ENCODE measurements at places on chromosomes 2 and 18. TPM values are rescaled to one million over a fixed set of nuclear protein-coding genes. Genes with fewer than 3 reads are reported as not detected.
A peak's percentile ranks its signal among the peaks of the same experiment; 100 is the strongest.

Gene PIEZO2
- polyA plus RNA-seq: 25.1 TPM

- peak; percentile 54 for DNase-seq
Measured at GRCh38 chr2:105625632-105626031, 119.1 kb upstream of the NCK2 start.

- DNase-seq: no peak
Measured at GRCh38 chr2:207459990-207460757, 69.6 kb upstream of the CREB1 start.

DNA sequence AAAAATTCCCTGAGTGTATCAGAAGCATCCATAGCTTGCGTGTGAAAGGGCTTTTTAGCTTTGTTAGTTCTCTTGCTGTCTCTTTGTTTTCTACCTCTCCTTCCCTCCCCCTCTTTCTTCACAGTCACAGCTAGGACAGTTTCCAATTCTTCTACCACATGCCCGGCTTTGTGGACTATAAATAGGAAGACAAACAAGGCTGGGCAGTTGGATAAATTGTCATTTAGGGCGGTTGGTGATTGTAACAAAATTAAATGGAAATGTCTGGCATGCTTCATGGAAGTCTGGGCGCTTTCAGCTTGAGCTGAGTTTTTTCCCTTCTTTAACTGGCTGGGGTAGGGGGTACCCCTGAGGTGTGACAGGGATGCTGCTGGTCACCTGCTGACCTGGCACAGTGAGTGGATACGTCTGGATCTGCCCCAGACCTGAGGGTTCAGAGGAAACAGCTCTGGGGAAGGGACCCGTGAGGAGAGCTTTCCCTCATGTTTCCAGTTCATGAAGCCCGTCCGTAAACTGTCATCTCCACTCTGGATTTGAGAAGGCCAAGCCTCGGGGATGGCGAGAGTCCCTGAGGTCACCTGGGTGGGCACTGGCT is 29.0 kb upstream of the GIGYF2 start:
- no peak for DNase-seq

Gene POTEE
- 0.03 TPM for polyA plus RNA-seq

DNA sequence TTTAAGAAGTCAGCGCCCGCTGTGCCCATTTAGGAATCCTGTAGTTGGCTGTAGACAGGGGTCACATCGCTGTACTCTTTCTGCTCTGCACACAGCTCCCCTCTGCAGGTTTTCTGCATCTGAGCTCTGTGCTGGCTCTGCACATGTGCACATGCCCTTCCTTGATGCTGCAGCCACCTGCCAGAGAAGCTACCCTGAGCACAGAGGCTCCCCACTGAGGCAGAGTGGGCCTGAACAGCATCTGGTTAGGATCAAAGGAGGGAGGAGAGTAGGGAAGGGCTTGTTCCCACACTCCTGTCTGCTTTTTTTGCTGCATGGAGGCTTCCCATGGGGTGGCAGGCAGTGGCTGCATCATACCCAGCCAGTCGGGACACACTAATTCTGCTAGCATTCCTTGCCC is 238.9 kb downstream of the FHOD3 start:
- DNase-seq: no peak

GRCh38 chr2:49129034-49129433 is 25.3 kb downstream of the FSHR start:
- no peak for DNase-seq

Gene KCNIP3
- 2.1 TPM for polyA plus RNA-seq

- peak; percentile 61 for DNase-seq
Measured at GRCh38 chr2:222424729-222425671, 657 bp downstream of the SGPP2 start.

DNA sequence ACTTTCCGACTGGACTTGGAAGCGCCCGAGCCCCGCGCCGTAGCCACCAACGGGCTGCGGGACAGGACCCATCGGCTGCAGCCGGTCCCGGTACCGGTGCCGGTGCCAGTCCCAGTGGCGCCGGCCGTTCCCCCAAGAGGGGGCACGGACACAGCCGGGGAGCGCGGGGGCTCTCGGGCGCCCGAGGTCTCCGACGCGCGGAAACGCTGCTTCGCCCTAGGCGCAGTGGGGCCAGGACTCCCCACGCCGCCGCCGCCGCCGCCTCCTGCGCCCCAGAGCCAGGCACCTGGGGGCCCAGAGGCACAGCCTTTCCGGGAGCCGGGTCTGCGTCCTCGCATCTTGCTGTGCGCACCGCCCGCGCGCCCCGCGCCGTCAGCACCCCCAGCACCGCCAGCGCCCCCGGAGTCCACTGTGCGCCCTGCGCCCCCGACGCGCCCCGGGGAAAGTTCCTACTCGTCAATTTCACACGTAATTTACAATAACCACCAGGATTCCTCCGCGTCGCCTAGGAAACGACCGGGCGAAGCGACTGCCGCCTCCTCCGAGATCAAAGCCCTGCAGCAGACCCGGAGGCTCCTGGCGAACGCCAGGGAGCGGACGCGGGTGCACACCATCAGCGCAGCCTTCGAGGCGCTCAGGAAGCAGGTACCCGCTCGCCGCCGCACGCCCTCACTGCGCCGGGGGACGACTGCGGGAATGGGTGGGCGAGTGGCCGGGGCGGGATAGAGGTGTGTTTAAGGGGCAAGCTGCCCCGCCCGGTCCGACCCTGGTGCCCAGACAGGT is 713 bp downstream of the ATOH8 start:
- DNase-seq: no peak

Measured in large intestine (tissue), 12 donors.